Stimulated activated CD4-positive, alpha-beta T cell treated with anti-CD3 and anti-CD28 coated beads, Interleukin-1b, Interleukin-23, amount 100 ng/mL, for 48 hours (primary cell): ENCODE measurements at places on chromosomes 3 and 15.

DNA sequence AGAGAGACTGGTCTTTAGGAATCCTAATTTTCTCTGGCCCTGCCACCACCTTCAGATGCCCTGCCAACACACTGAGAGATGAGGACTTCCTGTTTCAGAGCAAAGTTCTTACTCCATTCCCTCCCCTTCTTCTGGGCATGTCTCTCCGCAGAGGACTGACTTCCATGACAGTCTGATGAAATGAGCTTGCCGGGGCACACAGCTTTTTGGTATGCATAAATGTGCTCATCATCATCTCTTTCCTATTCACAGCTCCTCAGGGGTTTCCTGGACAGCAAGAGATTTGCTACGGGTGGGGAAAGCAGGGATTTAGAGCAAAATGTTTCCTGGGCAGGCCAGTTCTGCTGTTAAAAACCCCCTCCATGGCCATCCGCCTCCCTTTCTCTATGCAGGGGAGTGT is 27.6 kb upstream of the SEMA6D start:
- no peak for DNase-seq

DNA sequence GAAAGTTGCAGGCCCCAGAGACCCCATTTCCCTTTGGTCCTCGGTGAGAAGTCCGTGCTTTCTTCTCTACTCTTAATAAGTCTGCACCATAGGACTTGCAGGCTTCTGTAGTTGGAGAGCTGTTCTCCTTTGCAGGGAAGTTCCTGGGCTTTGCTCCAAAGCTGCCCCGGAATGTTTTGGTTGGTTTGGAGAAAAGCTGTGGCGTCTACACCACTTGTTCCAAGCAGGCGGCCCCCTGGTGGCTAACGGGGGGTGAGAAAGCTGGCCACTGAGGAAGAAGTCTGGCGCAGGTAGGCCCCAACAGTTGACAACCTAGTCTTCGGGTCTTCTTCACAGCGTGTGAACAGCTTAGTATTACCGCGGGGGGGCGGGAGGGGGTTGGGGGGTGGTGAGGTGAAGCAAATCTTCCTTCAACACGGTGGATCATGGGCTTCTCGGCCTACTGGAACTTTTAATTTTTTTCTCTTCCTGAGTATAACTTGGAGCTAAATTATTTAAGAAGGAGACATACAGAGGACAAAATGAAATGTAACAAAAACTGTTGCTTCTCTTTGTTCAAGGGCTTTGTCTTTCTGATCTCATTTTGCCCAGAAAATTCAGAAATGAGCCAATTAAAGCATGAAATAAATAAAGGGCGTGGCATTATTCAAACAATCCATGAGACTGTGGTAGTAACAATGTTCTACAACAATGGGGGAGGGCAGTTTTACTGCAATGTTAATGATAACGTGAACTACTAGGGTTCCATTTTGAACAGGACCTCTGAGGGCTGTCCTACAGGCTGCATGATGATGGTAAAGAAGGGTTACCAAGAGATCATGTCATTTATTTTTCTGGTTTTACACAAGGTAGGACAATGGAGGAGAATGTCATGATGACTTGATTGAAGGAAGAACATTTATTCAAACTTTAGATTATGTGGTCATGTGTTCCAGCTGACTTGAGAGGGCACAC is 2.2 kb upstream of the THRB start:
- no peak for DNase-seq

DNA sequence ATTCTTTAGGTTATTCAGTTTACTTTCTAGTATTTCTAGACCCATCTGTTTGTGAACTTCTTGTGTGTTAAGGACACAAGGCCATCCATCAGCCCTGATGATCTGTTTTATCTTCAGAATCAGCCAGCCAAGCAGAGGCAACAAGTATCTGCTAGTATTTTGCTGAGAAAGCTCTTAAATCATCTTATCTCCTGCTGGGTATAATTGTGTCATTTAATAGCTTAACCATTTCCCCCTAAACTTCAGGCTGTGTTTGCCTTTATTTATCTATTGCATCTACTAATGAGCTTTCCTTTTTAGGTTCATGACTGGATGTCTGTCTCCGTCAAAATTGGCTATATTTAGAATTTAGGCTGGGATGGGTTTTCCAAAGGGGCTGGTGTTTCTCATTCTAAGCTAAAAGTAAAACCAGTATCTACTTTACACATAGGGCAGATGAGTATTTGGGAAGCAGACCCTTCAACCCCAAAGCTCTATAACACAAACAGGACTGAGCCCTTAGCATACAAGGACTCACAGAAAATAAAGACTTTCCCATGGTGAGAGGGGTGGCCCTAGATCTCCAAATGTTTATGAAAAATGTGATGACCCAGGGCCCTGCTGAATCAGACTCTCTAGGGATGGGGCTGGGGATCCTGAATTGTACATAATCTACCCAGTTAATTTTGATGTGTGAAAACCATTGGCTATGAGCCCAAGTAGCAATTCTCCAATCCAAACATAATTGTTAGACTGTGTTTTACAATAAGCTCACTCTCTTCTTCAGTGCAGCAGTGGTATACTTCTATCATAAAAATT is 65.3 kb upstream of the PSMD6 start:
- no peak for DNase-seq

DNA sequence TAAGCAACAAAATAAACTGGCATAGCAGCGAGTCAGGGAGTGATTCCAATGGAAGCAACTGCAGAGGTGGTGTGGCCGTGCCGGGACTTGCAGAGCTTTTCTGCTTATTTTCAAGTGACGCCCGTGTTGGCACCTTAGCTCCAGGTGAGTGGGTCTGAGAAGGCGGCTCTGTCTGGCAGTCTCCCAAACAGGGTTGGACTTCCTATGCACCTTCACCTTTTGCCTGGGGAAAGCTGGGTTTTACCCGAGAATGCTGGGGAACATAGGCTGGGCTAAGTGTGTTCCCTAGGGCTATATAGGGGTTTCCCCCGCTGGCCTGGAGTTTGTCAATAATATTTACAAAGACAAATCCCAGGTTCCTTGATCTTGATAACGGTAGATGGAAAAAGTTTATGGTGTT is 179.9 kb upstream of the TBL1XR1 start:
- DNase-seq = no peak

DNA sequence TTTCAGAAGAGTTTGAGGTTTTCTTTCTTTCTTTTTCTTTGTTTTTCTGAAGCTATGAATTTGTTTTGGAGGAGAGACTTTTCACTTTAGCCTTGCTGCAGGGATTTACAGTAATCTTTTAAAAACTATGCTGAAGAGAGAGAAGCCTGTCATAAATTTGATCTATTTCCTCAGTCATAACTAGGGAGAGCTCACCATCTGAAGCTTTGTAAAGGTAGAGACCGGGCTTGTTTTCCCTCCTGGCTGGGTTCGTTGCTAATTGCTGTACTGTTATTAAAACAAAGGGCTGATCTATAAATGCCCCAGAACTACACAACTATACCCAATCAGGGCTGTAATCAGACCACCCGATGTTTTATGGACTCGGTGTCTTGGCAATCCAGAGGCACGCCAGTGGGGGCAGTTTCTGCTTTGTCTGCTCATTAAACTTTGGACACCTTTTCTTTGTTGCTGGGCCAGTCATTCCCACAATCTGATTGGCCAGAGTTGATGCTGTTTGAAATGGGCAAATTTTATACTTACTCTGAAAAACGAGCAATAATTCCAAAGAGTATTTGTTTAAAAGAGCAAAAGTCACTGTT is 164.3 kb downstream of the CACNA1D start:
- DNase-seq = no peak

DNA sequence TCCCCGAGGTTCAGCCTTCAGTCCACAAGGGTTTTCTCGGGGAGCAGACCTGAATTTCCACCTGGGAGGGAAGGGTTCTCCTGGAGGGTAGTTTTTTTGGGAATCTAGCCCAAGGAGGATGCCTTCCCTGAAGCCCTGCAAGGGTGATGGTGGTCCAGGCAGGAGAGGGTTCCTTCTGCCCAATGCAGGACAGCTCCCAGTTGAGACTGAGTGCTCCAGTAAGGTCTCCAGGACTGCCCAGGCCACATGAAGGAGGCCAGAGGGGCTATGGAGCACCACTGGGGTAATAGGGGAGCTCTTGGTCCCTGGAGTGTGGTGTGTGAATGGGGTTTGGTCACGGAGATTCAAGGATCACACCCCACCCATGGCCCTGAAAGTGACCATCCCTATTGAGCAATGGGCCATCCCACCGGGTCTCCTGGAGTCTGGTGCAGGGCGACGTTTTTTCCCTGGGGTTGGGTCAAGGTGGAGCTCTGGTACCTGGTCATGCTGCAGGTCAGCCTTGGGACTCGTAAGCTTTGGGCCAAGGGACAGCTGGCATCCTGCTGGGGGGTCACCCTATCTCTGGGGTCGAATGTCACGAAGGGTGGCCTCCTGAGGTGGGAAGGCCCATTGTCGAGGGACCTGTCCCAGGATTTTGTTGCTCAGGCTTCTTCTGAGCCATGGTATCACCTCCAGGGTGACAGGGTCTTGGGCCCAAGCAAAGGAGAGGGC is 196.5 kb downstream of the UBE3A start:
- no peak for DNase-seq

DNA sequence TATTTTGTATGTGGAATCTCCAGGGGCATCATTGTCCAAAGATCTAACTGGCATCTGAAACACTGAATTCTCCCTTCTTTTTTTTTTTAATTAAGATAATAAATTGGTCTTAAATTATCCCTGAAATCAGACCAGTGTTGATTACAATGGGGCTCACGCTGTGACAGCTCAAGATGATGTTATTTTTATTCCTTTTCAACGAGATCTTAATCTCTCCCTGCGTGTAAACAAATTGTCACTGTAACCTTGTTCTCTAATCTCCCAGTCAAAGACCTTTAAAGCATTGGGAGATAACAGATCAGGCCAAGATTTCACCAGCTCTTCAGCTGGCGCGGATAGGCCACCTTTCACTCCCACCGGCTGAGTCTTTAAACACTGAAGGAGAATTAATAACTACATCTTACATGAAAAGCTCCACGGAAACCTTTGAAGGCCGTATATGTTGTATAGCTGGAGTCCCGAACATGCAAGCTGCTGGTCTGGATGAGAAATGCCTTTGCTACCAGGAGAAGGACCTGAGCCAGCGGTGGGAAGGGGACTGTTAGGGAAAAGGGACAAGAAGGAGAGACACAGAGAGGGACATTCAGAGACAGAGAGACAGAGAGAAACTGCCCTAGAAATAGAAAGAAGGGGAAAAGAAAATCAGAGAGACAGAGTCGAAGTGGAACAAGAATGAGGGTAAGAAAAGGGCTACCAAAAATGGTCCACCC is 418.8 kb upstream of the NR2F2 start:
- DNase-seq = no peak

DNA sequence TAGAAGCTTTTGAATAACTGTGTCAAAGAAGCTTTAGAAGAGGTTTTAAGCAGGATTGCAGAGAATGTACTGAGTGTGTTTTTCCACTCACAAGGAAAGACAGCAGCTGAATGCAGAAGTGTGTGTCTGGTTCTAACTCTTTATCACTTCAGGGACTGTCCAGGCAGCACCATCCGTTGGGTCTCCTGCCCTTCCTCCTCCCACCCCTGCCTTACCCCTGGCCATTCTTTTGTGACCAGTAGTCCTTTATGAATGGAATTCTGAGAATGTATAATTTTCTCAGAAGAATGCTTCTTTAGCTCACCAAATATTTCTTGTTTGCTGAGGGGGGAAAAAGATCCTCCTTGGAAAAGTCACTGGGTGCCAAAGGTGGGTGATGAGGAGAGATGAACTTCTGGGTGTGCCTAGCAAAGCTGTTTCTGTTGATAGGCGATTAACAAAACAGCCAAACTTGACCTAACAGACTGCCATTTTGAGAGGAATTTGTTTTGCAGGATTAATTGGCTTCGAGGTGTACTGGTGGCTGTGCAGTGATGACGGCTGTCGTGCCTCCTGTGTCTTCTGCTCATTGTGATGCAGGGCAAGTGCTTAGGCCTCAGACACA is 70.9 kb downstream of the IGF1R start:
- no peak for DNase-seq

DNA sequence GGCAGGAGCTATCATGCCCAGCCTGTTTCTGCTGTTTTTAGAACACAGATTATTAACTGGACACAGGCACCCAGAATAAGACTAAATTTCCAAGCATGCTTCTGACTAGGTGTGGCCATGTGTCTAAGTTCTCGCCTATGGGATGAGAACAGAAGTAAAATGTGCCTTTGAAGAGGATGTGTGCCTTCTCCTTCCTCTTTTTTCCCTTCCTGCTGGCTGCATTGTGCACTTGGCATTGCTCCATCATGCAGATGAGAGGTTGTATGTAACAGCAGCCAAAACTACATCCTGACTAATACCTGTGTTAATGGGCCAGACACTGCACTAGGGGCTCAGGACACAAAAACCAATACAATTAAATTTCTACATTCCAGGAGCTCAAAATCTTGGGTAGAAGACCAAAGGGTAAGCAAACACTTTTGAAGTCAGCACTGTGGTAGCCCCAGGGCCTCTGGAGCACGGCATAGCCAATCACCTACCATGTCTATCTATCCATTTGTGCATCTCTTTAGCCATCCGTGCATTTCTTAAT is 40.9 kb upstream of the RNU6-1 start:
- no peak for DNase-seq

DNA sequence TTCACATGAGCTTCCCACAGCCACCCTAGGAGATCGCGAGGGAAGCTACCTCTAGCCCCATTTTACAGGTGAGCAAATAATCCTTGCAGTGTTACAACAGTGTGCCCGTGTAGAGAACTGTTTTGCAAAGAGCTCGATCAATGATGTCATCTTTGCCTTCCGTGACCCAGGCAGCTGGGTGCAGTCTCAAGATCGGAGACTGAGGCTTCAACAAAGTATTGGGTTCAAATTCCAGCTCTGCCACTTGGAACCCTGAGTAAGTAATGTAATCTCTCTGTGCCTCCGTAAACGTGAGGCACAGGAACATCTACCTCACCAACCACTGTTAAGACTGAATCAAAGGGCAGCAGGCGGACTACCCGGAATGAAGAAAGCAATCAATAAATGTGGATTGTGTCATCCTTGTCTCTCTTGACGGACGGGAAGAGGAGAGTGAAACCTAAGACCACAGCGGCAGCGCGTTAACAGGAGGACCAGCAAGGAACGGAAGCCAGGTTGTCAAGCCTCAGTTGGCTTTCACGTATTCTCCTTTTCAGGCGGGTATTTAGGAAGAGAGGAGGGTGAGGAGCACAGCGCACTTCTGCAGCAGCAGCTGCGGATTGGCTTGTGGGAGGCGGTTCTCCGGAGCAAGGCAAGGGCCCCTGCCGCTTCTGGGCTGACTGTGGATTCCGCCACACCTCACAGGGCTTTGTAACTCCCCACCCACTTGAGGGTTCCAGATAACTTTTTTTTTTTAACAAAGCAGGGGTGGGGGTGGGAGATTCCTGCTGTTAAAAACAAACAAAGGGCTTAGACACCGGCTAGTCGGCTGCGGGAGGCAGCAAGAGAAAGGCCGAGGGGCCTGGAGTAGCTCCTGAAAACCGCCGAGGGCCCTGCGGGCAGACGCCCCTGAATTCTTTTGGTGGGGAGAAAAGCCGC is 1.5 kb upstream of the SMAD3 start:
- no peak for DNase-seq
